ENCODE measurements at places on chromosomes 2 and 18. TPM values are rescaled to one million over a fixed set of nuclear protein-coding genes. Genes with fewer than 3 reads are reported as not detected.

THUMPD2 gene
- total RNA-seq = 7.0 TPM

RAB6C gene
- not detected for total RNA-seq

DARS1 gene
- 86.5 TPM for total RNA-seq

LRRTM1 gene
- not detected for total RNA-seq

CAPN14 gene
- 0.98 TPM for total RNA-seq

RAX gene
- not detected for total RNA-seq
